ENCODE measurements at places on chromosomes 16 and 17.

GRCh38 chr16:67162506-67163163, 1.9 kb upstream of the HSF4 start:
- DNase-seq = peak; percentile 41

DNA sequence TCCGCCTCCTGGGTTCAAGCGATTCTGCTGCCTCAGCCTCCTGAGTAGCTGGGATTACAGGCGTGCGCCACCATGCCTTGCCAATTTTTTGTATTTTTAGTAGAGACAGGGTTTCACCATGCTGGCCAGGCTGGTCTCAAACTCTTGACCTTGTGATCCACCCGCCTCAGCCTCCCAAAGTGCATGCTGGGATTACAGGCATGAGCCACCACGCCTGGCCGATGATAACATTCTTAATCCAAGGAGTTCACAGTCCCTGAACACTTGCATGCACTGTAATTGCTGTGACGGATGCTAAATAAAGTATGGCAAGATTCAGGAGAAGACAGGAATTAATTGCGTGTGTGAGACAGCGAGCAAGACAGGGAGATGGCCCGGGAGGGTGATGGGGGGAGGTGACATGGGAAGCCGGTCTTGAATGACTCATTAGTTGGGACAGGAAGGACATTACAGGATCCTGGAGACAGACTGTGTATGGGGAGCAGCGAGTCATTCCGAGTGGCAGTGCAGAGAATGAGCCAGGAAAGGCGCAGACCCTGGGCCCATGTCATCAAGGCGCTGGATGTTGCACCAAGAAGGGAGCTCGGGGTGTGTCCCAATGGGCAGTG, 6.7 kb downstream of the ABCA3 start:
- DNase-seq = peak; percentile 57

GRCh38 chr17:80955671-80956280, 35.9 kb upstream of the CHMP6 start:
- no peak for DNase-seq

GRCh38 chr16:65116818-65117430, 4.9 kb downstream of the CDH11 start:
- DNase-seq = no peak

DNA sequence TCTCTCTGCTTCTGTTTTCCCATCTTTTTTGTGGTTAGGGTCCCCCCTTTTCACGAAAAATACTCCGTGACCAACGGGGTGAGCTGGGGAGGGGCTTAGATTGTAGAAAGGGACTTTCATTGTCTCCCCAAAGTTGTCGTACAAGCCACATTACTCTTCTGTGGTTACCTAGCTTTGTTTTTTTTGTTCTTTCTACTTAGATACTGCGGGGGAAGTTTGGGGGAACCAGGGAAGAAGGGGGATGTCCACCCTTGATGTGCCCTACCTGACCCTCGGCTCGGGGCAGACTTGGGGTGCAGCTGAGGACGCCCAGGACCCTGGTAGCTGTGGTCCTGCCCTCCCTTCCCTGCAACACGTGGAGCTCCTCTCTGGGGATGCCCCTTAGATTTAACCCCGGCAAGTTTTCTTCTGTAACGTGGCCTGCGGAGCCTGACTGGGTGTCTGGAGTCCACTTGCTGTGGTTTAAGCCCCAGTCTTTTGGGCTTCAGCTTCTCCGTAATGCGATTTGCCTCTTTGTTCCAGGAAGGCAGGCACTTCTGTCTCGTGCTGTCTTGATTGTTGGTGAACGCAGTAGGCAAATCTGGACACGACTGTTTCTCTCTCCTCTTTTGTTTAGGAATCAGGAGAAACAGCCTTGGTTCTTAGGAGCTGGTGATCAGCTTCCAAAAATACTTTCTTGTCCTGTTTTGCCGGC, 892 bp downstream of the ABCC1 start:
- peak; percentile 54 for DNase-seq

DNA sequence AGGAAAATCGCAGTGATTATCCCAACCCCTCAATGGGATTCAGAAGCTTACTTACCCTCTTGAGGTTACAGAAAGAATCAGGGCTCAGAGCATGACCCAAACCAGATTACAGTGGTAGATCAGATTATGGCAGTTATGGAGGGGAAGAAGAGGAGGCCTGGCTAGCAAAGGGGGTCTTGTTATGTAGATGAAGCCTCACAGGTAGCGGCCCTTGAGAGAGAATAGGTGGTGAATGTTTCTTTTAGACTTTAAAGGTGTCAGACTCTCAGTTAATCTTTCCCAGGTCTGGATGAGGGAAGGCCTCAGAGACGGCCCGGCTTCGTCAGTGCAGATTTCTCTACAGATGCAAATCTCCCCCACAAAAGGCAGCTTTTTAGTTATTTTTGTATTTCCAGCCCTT, 15.6 kb downstream of the RNF112 start:
- DNase-seq = no peak

DNA sequence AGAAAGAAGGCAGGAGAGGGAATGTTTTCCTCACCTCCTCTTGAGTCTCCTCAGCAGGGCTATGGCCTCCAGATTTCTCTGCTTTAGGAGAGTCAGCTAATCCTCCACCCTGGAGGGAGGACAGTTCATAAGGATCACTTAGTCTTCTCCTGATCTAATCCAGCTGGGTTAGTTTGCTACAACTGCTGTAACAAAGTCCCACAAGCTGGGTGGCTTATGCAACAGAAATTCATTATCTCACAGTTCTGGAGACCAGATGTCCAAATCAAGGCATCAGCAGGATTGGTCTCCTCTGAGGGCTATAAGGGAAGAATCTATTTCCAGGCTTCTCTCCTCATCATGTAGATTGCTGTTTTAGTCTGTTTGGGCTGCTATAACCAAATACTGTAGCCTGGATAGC, 40.6 kb upstream of the XYLT1 start:
- DNase-seq = no peak

GRCh38 chr17:2871205-2871604, 75.0 kb downstream of the RAP1GAP2 start:
- no peak for DNase-seq

GRCh38 chr16:12259651-12260050, 283.1 kb downstream of the SNX29 start:
- DNase-seq = no peak

DNA sequence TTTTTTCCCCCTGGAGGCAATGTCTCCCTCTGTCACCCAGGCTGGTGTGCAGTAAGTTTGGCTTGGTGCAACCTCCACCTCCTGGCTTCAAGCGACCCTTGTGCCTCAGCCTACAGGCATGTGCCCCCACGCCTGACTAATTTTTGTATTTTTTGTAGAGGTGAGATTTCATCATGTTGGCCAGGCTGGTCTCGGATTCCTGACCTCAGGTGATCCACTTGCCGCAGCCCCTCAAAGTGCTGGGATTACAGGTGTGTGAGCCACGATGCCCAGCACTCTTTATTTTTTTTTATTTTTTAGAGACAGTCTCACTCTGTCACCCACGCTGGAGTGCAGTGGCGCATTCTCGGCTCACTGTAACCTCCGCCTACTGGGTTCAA, 113.2 kb downstream of the ABCC6 start:
- DNase-seq = no peak

GRCh38 chr17:76515274-76515949, 14.2 kb upstream of the RHBDF2 start:
- no peak for DNase-seq

- DNase-seq = peak; percentile 98
These were observed 64.1 kb downstream of the TIMM22 start for GRCh38 chr17:1060991-1061390.

DNA sequence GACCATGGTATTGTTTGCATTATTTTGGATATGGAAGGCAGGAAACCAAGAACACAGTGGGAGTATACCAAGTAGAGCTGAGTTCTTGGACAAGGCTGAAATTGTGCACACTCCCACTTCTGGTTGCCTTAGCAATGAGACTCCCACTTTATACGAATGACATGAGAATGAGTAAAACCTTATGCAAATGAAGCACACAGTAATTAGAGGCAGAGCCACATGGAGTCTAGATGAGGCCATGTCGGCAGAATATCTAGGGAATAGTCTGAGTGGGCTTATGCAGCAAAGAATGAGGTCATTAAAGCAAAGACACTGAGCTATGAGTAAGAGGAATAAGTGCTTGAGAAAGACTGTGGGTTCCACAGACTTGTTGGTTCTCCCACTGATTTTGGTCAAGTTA, 178.7 kb downstream of the GRIN2A start:
- no peak for DNase-seq

DNA sequence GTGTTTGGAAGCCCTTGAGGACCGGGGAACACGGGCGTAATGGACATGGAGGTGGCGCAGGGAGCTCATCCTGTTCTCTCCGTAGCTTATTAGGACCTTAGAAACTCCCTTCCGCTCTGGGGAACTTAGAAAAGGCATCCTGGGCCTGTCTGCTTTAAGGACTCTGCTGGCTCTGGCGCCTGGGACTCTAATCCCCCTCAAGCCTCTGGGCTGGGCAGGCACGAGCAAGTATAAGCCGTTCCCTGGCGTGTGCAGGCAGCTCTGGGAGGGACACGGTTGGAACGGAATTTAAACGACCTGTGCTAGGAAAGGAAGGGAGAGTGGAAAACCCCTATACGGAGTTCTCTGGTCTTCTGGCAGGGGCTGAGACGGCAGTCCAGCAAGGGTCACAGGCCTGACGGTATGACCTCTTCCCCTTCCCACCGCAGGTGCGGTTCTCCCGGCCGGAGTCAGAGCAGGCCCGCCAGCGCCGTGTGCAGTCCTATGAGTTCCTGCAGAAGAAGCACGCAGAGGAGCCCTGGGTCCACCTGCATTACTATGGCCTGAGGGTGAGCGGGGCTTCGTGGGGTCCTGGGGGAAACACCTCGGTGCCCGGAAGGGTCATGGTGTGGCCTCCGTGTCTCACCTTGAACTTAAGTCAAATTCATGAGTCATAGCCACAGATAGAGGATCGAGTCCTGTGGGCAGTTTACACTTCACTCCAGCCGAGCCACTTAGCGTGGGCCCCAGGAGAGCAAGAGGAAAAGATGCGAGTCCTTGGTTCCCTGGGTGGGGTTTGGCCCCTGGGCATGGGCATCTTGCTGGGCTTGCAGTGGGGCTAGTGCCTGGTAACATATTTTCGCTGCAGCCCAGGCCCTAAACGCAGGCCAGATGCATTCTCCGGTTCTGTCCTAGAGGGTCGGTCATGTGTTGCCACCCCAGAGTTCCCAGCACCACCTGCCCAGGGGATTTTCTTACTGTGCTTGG, 17.7 kb downstream of the POLR3E start:
- DNase-seq = no peak

DNA sequence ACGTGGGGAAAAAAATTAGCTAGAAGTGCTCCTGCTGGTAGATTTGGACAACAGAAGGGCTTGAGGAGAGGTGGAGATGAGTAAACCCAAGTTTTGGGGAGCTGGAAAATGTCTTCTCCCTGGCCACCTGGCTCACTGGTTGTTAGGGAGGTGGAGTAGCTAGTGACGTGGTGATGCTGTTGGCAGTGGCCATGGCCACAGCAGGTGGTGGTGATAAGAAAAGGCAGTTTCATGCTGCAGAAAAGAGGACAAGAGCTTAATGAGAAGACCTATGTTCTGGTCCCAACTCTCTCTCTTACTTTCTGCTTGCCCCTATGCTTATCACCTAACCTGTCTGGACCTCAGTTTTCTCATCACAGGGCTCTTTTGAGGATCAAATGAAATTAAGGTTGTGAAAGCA, 223.5 kb upstream of the N4BP1 start:
- DNase-seq = no peak

- no peak for DNase-seq
These were observed 536.7 kb upstream of the HSBP1 start for GRCh38 chr16:83271123-83271522.

- no peak for DNase-seq
These were observed 15.5 kb downstream of the DYNC1LI2 start for GRCh38 chr16:66735891-66736290.

- no peak for DNase-seq
These were observed 6.6 kb downstream of the TSR3 start for GRCh38 chr16:1345087-1345486.

DNA sequence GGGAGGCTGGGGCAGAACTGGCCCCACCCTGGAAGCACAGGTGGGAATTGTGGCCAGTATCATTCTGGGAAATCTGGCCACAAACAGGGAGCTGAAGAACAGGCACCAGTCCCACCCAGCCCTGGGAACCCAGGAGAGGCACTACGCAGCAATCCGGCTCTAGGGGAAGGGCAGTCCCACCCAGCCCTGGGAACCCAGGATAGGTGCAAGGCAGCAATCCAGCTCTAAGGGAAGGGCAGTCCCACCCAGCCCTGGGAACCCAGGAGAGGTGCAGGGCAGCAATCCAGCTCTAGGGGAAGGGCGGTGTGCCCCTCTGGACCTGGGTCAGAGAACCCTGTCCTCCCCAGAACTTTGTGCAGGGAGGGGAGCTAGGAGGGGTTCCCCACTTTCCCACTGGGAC, 7.1 kb downstream of the DRC3 start:
- no peak for DNase-seq

- no peak for DNase-seq
These were observed 32.1 kb downstream of the ANKRD40 start for GRCh38 chr17:50675627-50676026.

GRCh38 chr16:51050377-51050706, 100.7 kb downstream of the SALL1 start:
- DNase-seq = no peak

DNA sequence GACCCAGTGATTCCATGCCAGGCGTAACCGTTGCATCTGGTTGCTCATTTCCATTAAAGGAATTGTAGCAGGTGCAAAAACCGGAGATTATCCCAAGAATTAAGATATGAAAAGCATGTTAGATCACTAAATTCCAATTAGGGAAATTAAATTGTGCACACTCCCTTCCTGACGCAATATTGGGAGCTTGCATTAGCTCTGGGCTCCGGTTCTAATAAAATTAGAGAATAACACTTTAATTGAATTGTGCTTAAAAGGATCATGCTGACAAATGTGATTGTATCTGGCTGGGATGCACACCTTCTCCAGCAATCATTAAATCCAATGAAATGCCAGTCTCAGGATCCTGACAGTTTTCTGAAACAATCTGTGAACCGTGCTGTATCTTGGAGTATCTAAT, 38.1 kb downstream of the IRX5 start:
- DNase-seq = no peak

GRCh38 chr16:69440250-69440649, 15.8 kb downstream of the CYB5B start:
- DNase-seq = no peak

DNA sequence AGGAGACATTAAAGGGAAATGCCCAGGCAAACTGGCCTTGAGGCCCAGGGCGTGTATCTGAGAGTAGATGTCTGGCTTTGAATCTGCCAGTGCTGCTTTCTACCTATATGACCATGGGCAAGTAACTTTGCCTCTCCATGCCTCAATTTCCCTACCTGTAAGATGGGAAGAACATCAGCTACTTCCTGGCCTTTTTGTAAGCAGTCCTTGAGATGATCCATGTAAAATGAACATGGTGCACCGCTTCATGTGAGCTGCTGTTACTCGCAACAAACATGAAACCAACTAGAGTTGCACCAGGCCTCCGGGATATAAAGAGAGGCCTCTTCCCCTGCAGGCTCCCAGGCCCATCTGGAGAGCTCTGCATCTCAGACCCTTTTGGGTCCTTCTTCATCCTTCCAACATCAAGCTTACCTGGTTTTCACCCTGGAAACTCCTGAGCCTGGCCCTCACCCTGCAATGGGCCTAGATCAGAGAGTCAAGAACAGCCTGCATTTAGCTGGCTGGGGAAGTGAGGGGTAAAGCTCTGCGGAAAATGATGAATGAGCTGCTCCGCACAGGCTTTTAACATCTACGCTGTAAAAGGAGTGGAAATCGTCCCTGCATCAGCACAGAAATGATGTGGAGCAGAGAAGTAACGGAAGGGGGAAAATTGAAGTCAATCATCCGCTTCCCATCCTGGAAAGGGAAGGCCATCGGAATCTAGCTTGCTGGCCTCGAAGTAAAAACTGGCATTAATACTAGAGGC, 2.3 kb upstream of the MYH11 start:
- DNase-seq = no peak

GRCh38 chr17:50344731-50345365, 1.1 kb upstream of the XYLT2 start:
- DNase-seq = no peak

All from RKO (cell line).